ENCODE measurements at places on chromosomes 7 and 10.

DNA sequence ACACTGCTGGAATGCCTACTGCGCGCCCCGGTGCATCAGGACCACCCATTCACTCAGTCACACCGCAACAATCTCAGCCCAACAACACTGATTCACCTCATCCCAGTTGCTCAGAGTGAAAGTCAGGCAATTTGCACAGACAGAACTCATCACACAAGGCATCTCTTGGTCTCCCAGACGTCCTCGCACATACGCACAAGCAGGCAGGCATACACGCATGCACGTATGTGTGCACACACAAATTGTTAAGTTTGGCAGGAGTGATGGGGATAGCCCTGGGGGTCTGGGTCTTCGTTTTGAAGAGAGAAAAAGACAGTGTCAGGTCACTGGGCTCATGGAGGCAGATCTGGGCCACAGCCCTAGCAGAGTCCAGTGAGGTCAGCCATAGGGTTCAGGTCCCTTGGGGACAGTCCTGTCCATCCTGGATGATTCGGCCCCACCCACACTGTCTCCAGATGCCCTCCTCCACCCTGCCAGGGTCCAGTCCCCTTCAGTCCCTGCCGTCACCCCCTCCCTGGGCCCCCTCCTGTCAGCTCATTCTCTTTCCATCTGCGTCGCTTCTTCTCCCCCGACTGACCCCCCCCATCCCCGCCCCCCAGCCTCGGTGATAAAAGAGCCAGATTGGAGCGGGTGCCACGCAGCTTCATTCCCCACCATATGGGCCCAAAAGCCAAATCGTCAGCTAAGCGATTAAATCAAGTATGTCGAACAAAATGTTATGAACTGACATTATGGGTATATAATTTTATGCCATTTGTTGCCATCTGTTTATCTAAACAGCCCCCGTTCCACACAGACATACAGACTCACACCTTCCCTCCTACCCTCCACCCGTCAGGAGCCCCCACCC, 48.5 kb upstream of the SLF2 start:
- no peak for DNase-seq

DNA sequence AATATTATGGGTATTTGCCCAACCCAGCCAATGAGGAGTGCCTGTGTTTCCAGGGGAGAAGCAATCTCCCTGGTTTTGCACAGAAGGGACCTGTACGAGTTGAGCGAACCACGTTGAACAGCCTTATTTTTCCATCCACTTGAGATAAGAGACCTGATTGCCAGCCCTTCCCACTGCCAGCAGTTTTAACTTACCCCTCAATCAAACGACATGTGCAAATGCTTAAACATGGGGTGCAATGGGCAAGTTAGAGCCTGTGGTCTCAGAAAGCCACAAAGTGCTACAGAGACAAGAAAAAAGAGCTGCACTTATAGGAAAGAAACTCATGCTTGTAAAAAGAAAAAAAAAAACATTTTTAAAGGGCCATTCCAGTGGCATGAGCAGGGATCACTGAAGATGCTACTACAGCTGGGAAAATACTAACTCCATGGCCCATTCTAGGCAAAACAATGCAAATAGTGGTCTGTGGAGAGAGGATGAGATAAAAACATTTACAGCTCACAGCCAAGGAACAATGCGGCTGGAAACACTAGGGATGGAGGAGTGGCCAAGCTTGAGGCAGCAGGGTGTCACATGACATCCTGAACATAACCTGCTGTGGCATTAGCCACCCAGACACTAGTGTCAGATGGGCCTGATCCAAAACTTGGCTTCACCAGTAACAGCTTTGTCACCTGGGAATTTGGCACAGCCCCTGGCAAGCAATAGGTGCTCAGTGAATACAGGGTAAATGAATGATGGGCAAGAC, 162.8 kb downstream of the ELMO1 start:
- DNase-seq = no peak

DNA sequence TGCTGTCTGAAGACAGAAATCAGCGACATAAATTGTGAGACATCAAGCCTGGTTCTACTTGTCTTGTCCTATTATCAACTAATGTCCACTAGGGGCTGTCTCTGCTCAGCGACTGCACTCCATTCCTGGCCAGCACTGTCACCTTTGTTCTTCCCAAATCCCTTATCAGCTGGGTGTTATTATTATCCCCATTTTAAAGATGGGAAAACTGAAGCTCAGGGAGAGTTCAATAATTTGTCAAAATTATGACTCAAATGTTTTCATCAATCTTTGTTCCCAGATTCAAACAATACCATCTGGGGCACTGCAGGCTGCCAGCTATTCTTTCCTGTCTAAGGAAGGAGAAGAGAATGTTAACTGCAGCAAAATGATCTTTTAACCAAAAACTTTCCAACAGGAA, 431.6 kb upstream of the NFE2L3 start:
- no peak for DNase-seq

DNA sequence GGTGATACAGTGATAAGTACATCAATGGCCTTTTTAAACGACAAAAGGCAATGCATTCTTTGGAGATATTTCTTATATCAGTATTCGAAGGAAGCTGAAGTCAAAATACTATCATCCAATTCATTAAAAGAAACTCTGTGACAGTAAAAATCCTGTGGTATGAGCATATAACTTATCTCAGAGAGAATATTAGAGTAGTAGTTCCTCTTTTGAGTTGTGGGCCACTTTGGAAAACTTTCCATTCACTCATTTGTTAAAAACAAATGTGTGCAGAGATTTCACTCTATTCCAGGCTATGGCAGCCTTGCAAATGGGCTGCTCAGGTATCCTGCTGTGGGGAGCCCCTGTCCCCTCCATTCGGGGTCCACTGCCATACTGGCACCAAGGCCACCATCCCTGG, 55.3 kb upstream of the ZNF438 start:
- no peak for DNase-seq

- no peak for DNase-seq
Measured at GRCh38 chr7:116395141-116395791, 104.3 kb upstream of the CAV2 start.

- no peak for DNase-seq
Measured at GRCh38 chr10:113959383-113959760, 84.3 kb upstream of the ADRB1 start.

GRCh38 chr7:101588131-101588935, 40.8 kb downstream of the MYL10 start:
- DNase-seq = peak; percentile 28

- DNase-seq = no peak
Measured at GRCh38 chr7:13822678-13823077, 166.8 kb downstream of the ETV1 start.

DNA sequence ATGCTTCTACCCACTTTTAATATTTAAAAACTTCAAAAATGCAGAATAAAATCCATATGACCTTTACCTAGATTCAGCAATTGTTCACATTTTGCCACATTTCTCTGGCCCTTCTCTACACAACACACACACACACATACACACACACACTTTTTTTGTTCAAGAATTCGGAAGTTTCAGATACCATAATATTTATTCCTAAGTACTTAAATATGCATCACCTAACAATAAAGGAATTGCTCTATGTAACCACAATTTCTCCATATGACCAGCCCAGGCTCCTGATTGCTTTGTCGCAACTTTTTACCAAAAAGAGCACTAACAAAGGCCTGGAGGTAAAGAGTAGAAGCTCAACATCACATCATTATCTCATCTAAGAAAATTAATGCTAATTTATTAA, 106.6 kb downstream of the FAS start:
- DNase-seq = no peak

GRCh38 chr10:102802920-102803534, 34.2 kb downstream of the CYP17A1 start:
- DNase-seq = no peak

- no peak for DNase-seq
Measured at GRCh38 chr7:102012941-102013461, 195.6 kb downstream of the CUX1 start.

- no peak for DNase-seq
Measured at GRCh38 chr7:20980232-20980631, 193.5 kb upstream of the SP8 start.

GRCh38 chr10:129511086-129511485, 44.0 kb downstream of the MGMT start:
- DNase-seq = peak; percentile 49

GRCh38 chr7:31091924-31092434, 39.9 kb downstream of the ADCYAP1R1 start:
- DNase-seq = no peak

- peak; percentile 43 for DNase-seq
Measured at GRCh38 chr10:100978121-100978900, 9.0 kb downstream of the MRPL43 start.

GRCh38 chr10:18142151-18142550, 1.9 kb downstream of the CACNB2 start:
- no peak for DNase-seq
